ENCODE measurements at places on chromosomes 3 and 15.

- peak; percentile 60 for DNase-seq
Observed at GRCh38 chr3:8500319-8500988, 1.2 kb upstream of the LMCD1 start.

GRCh38 chr15:39890621-39891020 is 29.4 kb downstream of the GPR176 start:
- no peak for DNase-seq

DNA sequence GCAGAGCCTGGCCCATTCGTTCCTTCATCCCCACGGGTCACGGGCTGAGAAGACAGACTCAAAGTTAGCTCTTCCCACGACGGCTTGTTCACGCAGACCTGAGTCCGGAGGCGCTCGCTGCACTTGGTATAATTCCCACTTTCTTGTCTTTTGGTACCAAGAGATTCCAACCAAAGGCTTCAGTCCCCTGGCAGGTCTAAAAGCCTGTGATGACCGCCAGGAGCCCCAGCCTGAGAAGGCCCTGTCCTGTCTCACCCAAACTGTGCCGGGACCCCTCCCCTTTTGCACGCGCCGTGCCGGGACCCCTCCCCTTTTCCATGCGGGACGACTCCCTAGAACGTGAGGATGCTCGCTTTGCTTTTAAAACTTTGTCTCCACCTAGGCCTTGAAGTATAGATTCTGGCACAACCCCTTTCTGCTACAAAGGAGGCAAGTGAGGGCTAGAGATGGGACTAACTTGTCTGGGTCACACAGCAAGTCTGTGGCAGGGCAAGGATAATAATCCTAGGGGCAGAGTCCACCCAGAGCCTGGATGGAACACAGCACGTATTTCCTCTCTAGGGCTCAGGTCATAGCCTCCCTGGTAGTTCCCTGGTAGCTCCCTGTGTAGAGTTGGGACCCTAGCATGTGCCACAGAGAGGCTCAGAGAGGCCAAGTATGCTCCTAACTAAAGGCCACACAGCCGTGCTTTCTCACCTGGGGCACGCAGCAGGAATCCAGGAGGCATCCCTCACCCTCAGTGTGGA is 211.3 kb downstream of the XXYLT1 start:
- DNase-seq, result no peak

GRCh38 chr15:27463525-27464088 is 492.6 kb downstream of the GABRG3 start:
- no peak for DNase-seq

GRCh38 chr3:118984699-118985098 is 49.9 kb downstream of the IGSF11 start:
- no peak for DNase-seq

GRCh38 chr3:148709560-148710253 is 12.0 kb downstream of the AGTR1 start:
- no peak for DNase-seq

DNA sequence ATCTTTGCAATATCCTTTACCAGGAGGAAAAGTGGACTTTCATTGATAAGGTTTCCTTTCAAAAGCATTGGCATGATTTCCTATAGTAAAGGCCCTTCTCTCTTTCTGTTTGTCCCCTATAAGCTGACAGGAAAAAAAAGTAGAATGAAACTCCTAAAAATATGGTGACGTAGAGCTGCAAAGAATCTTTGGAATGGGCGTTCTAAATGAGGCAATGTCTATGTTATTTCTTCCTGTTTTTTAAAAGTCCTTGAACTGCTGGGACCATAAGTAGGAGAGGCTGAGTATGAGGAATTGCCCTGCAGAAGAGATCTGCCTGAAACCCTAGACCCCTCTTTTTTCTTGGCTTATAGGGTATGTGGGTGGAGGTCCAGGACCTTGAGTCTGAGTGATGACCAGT is 17.2 kb downstream of the ST3GAL6 start:
- DNase-seq, result no peak

- DNase-seq, result no peak
Observed at GRCh38 chr15:60372756-60373155, 25.0 kb downstream of the ANXA2 start.

DNA sequence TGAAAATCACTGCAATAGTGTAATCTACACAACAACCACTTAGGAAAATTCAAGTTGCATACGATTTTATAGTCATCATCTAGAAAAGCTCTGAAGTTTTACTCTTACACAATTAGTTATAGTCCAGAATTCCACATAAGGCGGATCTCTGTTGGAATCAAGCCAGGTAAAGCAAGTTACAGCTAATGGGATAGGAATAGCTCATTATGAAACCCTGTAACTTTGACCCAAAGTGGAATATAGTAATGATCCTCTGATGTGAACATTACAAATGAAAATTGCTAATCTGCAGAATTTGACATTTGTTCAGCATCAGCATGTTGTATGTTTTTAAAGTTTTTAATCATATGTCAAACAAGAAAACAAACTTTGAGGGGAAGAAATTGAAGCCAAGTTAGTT is 4.4 kb downstream of the CERS3 start:
- DNase-seq, result no peak
